ENCODE measurements at places on chromosomes 7 and 10.

- no peak for DNase-seq
Observed at GRCh38 chr10:50576245-50576815, 47.4 kb downstream of the SGMS1 start.

DNA sequence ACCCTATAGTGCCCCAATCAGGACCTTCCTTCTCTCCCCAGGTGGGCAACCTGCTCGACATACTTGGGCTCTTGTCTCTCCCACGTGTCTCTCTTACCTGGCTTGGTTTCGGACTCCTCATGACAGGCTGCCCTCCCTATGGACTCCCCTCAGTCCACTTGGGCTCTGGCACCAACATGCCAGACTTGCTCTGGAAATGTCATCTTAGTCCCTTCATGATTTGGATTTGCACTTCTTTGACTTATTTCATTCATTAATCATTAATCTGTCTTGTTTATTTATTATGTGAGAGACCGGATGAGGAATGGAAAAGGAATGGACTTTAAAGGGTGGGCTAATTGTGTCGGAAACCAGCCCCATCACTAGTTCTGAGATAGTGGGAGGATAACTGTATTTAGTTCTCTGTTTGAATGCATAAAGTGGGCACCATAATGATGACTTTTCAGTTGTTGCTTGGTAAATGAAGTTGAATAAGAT lies 108.0 kb downstream of the SND1 start:
- no peak for DNase-seq

DNA sequence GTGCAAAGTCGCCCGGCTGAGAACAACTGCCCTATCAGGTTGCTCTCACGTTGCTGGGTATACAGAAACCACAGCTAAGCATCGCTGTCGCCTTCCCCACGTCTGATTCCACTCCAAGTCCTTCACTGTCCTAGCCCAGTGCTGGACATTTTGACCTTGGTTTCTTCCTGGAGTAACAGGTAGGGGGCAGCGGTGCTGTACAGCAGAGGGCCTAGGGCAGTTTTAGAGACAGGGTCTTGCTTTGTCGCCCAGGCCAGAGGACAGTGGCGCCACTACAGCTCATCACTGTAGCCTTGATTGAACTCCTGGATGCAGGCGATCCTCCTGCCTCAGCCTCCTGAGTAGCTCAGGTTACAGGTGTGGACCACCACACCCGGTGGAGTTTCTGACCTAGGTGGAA lies 2.6 kb downstream of the CLDN15 start:
- DNase-seq = no peak

DNA sequence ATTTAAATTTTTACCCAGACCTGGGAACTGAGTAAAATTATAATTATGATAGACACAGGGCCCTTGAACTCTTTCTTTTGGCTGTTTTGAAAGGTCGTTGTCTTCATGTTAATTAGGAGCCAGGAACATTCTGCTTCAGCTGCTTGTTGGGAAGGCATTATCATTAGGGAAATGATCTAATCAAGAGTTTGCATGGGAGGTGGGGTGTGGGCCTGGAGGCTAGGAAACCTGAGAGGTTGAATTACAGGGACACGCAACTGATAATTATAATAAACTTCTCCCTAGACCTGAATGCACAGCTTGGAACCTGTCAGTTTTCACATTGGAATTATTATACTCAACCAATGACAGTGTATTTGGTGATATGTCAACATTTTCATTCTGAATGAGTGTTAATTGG lies 237.7 kb downstream of the CACNB2 start:
- no peak for DNase-seq

DNA sequence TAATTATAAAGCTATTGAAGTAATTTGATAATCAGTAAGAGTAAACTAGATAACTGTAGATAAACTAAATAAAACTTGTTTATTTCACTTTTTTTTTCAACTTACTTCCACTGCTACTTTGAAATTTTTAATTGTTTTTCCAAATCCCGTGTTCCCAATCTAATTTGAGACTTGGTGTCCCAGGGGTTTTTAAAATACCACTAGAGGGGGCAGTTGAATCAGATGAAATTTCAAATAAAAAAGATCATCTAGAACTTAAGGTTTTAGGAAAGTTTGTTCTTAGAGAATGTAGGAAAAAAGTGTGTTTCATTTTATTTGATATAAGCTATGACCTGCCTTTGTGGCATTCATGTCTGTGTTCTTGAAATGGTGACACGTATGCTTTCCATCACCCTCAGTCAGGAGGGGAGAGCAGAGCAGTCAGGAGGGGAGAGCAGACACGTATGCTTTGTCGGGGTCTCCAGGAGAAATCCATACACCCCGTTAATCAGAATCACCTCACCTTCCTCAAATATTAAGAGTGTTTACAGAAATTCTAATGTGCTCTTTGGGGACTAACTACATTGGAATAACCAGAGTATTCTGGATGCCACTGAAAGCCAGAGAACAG lies 49.9 kb downstream of the C10orf67 start:
- no peak for DNase-seq

GRCh38 chr7:31437250-31437865 lies 76.5 kb upstream of the ITPRID1 start:
- no peak for DNase-seq
